ENCODE measurements at places on chromosomes 7 and 10.

GRCh38 chr7:36103837-36104561, 49.1 kb upstream of the EEPD1 start:
- no peak for DNase-seq

DNA sequence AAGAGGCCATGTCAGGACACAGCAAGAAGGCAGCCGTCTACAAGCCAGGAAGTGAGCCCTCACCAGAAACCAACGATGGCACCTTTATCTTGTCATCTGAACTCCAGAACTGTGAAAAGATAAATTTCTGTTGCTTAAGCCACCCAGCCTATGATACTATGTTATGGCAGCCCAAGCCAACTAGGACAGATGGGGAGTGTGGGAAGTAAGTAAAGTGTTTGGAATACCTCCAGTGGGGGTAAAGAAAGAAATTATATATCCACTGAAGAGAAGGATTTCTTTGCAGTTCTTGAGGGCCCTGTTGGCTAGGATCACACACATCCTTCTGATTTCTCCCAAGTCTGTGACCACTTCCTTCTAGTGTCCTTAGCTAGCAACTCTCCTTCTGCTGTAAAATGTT, 384.4 kb downstream of the TNS3 start:
- no peak for DNase-seq

DNA sequence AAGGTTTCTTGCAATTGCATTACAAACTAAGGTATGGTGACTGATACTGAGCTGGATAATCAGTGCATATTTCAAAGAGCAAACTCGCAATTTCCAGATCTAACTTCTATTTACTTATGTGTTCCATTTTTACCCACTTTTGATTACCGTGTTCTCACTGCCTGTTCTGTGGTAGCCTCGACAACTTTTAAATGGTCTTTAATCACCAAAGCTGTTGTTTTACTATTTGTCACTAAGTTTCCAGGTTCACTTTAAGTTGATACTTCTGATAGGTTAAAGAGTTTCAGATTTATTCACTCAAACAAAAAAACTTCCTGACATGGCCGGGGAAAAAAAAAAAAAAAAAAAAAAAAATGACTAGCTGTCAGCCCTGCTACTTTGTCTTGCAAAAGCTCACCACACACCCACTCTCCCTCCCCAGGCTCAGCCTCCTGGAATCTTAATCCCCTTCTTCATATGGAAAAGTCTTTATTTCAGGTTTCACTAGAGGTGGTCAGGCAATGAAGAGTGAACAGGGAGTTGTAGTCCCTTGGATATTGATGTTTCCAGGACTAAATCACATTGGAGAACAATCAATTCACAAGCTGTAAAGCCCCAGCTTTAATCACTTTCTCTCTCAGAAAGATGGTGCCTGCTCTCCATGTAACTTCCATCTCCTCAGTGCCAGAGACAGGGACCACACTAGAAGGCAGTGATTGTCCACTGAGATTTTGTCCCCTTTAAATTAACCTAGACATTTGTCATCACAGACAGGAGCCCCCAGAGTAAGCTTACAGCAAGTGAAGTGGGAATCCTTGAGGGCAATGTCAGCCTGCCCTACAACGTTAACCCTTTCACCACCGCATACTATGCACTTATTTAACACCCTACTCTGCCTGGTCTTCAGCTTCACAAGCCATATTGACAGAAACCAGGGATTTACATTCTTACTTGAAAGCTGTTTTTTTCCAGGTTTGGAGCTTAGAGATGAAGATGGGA, 749.1 kb upstream of the SORCS1 start:
- no peak for DNase-seq

DNA sequence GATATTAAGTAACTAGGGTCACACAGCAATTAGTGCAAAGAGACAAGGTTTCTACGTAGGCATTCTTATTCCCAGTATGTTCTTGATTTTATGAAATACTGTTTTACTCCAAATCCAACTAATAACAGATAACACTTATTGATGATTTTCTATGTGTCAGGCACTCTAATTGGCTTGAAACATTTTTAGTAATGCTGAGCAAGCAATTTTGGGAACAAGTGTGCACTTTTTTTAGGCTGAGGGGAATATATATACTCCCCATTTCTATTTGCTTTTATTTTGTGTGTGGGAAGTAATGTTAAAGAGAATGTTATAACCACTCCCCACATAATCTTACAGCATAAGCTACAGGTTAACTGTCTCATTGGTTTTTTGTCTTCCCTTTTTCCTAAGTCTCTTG, 4.2 kb upstream of the SORCS1 start:
- DNase-seq: no peak

DNA sequence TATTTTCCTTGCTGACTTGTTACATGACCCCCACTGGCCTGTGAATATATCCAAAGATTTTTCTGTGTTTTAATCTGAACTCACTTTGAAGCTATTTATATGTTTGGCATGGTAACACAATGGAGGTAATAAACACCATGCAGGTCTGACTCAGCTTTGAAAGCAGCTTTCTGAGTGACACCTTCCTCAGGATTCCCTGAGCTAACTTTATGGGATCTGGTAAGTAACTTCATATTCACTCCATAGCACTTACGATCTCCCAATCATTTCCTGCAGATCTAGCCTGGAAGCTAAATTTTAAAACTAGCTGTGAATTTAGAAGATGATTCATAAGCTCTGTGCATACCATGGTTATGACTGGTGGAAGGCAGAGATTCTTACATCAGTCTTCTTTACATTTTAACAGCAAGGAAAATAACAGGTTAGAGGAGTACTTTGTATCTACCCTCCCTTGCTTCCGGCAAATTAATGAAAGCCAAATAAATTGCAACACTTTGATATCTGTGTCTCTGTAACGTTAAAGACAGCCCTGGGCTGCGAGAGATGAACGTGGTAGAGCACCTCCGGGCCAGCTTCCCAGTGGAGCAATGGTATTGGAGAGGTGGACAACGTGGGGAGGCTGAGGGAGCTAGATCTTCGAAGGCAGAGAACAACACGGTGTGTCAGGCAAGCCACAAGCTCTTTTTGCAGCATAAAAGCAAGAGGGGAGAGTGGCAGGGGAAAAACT, 170.2 kb upstream of the KLF14 start:
- DNase-seq: no peak

- peak; percentile 76 for DNase-seq
These were observed at the start of gene SLC12A9 for GRCh38 chr7:100852048-100852872. SLC12A9 (plus strand) TSS chr7:100852713; CDS start chr7:100854198, 1,485 bp downstream.

DNA sequence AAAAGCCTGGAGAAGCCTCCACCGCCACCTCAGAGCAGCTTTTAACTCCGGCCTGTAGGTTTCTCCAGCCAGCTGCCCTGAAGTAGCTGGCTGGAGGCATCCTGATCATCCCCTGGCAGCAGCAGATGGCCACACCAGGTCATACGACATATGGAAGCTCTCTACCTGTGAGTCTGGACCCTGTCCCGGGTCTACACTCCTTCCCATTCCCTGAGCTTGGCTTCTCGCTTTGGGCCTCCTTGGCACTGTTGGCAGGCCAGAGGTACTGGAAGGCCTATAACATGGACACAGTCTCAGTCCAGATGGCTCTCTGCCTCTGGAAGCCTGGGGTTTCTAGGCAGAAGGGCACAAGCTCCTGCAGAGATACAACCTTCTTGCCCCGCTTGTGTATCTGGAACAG, 43.5 kb upstream of the TRIM8 start:
- no peak for DNase-seq

DNA sequence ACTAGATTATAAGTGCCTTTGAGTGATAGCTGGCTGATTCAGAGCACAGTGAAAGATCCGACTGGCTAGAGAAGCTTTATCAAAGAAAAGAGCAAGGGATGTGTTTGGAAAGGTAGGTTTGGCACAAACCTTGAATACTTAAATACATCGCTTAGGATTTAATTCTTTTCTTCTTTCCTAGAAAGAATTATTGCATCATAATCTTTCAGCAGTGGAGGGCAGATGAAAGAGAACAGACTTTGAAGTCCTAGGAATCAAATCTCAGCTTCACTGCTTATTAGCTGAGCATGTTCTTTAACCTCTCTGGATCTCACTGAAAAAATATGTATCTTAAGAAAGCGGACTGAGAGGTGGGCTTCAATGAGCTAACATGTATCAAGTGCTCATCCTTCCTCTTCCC, 122.8 kb downstream of the ZNF365 start:
- DNase-seq: no peak

DNA sequence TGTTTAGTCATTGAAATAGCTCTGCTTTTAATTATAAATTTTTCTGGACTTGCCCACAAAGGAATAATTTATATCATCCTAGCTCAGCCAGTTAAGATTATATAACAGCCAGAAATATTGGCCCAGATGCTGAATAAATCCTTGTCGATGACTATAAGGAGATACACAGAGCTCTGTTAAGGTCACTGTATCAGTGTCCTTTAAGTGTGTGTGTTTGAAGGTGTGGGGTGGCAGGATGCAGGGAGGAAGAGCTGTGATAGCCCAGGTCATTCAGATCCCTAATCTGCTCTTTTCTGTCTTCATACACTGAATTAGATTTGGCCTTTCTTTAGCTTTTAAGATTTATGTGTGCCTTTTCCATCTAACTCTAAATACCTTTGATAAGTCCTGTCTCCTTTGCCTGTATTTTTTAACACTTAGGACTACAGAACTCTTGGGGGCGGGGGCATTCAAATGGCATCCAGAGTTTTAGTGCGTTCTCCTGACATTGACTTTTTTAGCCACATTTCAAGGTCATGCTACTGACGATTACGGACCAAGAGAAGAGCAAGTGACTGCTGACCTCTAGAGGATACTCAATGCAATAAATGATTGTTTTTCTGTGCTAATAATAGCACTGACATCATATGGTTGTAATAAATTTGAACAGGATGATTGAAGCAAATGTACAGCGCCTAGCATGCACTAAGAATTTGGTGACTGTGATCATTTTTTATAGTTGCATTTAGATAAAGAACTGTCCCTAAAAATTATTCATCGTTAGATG, 172.3 kb downstream of the CACNB2 start:
- DNase-seq: no peak

DNA sequence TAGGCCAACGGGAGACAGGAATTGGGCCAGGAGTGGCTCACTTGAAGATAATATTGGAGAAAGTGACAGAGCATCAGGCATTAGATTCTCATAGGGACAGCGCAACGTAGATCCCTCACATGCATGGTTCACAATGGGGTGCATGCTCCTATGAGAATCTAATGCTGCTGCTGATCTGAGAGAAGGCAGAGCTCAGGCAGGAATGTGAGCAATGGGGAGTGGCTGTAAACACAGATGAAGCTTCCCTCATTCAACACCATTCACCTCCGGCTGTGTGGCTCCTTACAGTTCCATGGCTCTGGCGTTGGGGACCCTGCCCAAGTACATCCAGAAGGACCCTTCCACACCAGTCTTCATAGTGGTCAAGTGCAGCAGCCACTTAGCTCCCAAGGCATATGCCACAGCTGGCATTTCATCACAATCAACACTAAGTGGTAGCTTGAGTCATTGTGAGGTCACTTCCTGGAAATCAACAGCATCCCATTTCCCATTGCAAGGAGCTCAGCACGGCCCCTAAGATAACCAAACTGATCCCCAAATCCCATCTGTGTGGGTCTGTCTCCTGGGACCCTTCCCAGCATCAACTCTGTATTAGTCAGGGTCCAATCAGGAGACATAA, 174.5 kb downstream of the TPST1 start:
- DNase-seq: no peak

- DNase-seq: no peak
These were observed 302.2 kb downstream of the RPS24 start for GRCh38 chr10:78335691-78336401.

DNA sequence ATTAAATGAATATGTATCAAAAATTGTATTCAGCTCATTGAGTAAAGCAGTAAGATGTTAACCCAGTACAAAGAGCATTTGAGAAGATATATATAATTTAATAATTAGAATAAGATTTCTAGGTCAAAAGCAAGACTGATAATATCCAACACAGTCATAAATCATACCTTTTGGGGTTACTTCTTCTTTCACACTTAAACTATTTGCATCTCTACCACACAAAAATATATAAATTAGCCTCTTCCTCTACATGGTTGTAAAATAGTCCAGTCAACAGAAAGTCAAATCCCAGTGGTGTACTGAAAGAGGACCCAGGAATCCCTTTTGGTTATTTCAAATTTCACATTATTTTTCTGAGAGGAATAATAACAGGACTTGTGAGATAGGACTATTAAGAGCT, 204.6 kb upstream of the INHBA start:
- no peak for DNase-seq

DNA sequence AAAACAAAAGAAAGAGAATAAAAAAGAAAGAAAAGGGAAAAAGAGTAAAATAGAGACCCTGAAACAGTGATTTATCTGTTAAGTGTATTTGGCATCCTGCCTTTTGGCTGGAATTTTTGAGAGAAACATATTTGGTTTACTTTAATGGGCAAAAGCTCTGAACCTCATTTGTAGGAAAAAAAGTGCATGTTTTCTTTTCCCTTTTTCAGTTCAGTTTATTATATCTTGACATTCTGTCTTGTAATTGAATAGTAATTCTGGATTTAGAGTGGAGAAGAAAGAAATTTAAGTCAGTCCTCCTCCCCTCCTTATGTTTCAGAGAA, 69.5 kb downstream of the ARID5B start:
- no peak for DNase-seq

DNA sequence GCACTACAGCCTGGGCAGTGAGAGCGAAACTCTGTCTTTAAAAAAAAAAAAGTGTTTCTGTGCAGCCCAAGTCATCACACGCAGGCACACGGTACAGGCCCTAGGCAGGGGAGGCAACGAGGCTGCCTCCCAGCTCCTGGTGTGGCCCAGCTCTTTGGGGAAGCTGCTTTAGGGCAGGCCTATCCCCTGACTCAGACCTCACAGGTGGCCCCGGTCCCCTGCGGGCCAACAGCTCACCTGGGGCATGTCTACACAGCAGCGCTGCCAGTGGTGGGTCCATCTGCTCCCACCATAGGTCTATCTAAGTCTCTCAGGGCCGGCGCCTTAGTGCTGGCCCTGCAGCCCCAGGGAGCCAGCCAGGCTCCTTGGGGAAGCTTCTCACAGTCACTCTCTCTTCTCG, 31.4 kb downstream of the ZAN start:
- DNase-seq: no peak

- no peak for DNase-seq
These were observed 126.3 kb downstream of the COL26A1 start for GRCh38 chr7:101488826-101489572.

DNA sequence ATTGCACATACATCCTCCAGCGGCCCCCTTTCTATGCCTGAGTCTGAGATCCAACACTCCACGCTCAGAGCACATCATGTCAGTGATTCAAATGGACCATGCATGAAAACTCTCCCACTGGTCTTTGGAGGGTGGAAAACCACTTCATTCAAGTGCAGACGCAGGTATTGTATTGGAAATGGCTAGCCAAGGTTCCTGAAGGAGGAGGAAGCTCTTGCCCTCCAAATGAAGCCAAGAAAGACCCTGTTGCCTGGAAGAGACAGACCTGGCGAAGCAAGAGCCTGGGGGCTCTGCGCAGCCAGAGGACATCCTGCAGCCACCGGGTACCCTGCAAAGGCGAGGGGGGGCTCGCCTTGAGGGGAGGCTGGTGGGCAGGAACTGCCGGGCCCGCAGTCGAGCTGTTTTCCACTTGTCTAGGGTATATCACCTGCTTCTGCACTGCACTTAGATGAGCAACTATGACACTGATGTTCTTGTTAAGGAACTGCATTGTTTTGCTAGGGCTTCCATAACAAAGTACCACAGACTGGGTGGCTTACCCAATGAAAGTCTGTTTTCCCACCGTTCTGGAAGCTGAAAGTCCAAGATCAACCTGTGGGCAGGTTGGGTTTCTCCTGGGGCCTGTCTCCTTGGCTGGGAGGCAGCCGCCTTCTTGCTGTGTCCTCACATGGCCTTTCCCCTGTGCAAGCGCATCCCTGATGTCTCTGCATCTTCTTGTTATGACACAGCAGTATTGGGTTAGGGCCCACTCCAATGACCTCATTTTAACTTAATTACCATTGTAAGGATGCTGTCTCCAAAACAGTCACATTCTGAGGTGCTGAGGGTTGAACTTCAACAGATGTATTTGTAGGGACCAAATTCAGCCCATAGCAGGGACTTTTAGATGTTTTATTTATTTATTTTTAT, 233.4 kb downstream of the ARHGAP12 start:
- DNase-seq: no peak

All from stimulated activated CD4-positive, alpha-beta T cell treated with anti-CD3 and anti-CD28 coated beads, Interleukin-15, amount 100 ng/mL, for 48 hours (primary cell).